ENCODE measurements at places on chromosomes 4 and X.
A peak's percentile ranks its signal among the peaks of the same experiment; 100 is the strongest.

GRCh38 chr4:142475663-142476062 is 370.4 kb downstream of the INPP4B start:
- DNase-seq = no peak

DNA sequence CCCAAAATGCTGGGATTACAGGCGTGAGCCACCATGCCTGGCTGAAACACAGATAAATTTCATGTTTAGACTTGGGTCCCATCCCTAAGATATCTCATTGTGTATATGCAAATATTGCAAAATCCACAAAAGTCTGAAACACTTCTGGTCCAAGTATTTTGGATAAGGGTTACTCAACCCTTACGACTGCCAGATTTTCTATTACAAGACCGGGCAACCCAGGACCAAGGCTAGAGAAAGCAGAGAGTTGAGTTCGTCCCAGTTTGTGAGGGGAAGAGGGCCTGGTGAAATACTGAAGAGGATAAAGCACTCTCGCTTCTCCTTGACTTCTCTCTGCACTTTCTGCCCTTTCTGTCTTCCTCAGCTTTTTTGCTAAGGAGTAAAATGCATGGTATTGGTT is 34.5 kb downstream of the ZFX start:
- DNase-seq = no peak

- DNase-seq = no peak
These were observed 44.8 kb downstream of the DCLK2 start for GRCh38 chr4:150123087-150123486.

DNA sequence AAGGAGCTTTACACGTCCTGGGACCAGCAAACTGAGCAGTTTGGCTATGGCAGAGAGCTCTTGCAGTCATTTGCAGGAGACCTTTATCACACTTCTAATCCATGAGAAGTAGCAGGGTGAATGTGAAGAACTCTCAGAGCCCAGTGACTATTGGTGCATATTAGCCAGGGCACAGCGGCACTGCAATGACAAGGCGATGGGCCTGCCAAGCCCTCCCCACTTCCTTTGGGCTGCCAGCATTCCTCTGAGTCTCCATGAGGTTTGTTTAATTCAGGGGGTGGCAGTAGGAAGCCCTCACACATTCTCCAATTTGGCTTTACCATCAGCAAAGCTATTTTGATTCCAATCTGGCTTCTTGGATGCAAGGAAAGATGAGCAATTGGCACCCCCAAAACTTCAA is 79.2 kb upstream of the TSPAN7 start:
- no peak for DNase-seq

DNA sequence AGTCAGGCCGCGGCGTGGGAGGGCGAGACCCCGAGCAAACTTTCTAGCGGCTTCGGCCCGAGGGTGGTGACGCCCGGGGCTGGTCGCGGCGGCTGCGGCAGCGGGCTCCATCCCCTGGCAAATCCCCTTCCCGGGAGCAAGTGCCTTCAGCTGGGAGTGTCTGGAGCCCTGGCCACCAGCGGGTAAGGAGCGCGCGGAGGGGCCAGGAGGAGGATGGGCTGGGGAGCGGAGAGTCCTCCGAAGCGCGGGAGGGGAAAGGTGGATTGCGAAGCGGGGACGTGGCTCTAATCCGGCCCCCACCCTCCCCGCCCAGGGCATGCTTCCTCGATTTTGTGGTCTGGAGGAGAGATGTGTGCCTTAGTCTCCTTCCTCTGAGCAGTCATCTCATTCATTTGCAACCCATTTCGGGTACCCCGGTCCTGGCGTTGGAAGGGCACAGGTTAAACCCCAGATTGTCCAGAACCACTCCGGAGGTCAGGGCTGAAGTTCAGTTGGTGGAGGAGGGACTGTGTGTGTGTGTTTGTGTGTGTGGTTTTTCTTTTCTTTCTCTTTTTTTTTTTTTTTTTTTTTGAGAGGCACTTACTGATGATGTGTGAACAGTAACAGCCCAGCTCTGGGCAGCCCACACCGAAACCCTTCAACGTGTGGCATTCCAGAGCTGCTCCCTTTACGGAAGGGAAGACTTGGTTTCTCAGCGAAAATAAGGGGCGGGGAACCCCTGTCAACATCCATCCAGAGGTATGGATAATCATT is 516 bp downstream of the SGMS2 start:
- DNase-seq = no peak

- DNase-seq = no peak
These were observed 49.3 kb downstream of the LIMCH1 start for GRCh38 chr4:41587286-41587685.

DNA sequence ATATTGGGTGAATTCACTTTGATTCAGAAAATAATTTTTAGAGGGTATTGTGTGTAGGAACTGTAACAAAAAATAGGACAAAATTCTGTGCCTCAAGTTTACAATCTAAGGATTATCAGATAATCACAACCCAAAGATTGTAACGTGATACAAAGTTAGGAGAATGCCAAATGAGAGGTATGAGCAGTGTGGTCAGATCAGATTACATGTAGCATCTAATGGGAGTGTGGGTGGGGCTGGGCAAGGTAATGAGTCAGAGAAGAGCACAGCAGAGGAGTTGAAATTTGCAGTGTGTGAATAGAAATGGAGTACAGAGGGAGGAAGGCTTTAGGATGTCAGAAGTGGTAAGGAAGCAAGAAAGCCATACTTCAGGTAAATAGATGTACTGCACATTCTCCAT is 103.4 kb upstream of the TEX13A start:
- no peak for DNase-seq

GRCh38 chrX:12999422-12999821 is 24.5 kb downstream of the TMSB4X start:
- DNase-seq = no peak

DNA sequence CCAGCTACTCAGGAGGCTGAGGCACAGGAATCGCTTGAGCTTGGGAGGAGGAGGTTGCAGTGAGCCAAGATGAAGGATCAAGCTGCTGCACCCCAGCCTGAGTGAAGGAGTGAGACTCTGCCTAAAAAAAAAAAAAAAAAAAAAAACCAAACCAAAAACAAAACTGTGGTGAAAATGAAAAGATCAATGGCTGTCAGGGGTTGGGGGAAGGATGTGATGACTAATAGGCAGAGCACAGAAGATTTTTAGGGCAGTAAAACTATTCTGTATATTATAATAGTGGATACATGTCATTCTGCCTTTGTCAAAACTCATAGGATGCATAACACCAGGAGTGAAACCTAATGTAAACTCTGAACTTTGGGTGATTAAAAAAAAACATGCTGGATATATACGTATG is 69.9 kb upstream of the ELOVL6 start:
- no peak for DNase-seq

DNA sequence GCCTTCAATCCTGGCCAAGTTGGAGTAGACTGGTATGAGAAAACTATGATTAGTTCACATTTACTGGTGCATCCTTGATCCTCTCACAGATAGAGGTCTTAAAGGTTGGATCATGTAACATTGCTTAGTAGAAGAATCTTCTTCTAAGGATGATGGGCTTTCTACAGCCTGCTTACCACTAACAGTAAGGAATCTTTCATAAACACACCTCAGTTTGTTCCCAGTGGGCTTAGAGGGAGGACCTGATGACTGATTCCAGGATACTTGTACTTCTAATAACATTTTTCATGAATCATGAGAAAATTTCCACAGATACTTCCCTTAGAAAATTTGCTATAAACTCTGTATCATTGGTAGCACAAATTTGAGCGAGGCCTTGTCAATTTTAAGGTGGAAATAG is 40.6 kb downstream of the CCNI start:
- DNase-seq = no peak

DNA sequence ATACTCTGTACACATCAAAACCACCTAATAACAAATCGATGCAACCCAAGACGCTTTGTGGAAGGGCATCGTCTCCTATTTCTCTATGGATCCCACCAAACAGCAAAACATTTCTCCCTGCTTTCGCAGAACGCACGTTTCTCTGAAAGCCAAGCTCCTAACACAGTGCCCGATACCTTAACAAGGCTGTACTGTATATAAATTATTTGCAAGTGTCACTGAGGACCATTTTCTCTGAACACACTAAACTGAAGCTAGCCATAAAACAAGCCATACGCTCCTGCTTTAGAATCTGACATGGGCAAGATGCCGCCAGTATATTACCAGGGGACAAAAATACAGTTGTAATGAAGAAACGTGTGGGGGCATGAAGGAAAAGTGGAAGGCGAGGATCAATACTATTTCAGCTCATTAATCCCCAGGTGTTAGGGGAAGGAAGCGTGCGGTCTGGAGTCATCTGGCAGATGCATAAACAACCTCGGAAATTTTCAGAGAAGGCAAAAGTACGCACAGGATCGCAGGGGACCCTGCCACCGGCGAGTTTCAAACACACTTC is 703 bp downstream of the KCNIP4 start:
- no peak for DNase-seq

- DNase-seq = no peak
These were observed 50.3 kb downstream of the CHRDL1 start for GRCh38 chrX:110745288-110745687.

DNA sequence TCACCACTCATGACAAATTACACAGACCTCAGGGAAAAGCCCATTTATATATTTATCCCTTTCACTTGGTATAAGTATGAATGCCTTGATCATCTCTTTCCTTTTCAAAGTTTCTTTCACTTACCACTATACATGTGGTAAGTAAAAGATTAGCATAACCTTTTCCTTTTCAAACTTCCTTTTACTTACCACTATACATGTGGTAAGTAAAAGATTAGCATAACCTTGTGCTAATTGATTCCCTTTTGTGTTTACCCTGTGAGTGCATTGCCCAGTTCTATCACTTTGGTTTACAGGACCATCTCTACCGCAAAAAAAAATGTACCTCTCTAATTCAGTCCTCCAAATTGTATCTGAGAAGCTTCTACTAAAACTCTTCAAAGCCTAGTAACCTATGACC is 32.7 kb upstream of the TCEANC start:
- no peak for DNase-seq

DNA sequence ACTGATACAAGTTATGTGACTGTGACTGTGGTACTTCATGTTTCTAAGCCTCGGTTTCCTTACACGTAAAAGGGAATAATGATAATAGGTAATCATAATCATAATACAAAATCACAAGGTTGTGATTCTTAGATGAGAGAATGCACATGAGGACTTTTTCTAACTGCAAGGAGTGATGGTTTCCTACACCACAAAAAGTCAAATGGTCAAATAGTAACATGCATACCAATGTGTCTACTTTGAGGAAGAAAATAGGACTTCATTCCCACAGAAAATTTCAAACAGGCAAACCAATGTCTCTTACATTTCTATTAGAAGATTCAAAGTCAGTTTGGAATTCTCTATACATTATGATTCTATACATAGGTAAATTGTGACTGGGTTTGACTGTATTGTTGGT is 368.7 kb upstream of the FTHL17 start:
- no peak for DNase-seq

- DNase-seq = no peak
These were observed 54.5 kb downstream of the CCSER1 start for GRCh38 chr4:90181644-90182043.

DNA sequence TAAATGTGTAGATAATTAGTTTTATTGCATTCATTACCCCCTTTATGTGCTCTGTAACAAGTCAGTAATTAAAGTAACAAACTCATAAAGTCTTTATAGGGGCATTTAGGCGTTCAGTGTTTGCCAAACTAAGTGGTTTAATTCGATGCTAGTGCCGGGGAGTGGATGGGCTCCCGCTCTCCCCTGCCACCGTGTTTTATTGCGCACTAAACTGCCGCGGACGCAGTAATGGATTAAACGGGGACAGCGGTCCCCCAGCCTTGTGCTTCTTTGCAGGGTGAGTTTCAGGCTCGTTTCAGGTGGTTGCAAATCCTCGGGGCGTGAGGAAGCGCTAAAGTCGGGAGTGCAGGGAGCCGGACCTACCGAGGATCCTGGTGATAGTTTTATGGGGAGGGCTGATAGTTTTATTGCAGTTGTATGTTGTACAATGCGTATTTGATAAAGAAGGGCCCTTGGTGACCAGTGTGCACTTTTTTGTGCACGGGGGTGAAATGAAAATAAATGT is 1.6 kb upstream of the PHOX2B start:
- no peak for DNase-seq

DNA sequence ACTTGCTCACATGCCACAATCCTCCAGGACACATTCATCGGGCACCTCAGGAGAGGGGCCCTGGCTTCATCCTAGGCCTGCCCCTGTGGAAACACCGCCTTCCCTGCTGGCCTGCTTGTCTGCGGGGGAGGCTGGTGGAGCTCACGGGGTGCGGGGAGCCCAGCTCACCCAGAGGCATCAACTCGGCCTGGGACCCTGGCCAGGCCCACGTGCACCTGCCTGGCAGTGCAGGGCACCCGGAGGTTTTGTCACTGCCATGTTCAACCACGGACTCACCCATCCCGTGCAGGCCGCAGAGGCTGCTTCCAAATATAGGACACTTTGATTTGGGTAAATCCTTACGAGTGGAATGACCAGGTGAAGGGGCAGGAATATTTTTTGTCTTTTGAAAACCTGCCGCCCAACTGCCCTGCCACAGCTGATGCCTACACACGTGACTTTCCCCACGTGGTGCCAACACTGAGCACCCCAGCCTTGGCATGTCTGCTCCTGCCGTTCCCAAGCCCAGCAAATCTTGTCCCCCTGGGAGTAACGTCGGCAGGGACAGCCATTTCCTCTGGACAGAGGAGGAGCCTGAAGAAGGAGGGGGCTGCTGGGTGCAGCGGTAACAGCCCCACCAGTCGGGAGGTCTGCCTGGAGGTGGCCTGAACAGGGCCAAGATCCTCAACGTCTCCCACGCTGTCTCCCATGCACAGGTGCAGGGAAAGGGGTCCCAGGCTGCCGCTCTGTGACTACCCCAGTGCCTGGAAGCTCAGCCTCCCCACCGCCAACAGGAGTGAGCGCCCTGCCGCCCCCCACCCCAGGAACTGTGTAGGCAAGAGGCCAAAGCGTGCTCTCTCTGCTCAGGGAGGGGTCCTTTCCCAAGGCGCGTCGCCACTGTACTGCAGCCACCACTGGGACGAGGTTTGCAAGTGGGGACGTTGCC is 8.5 kb downstream of the MXD4 start:
- DNase-seq = peak; percentile 25

GRCh38 chrX:51743179-51743957 is at the start of gene GSPT2:
Gene GSPT2 (plus strand): TSS chrX:51743442. CDS start chrX:51743627, 185 bp downstream.
- DNase-seq = peak; percentile 60

DNA sequence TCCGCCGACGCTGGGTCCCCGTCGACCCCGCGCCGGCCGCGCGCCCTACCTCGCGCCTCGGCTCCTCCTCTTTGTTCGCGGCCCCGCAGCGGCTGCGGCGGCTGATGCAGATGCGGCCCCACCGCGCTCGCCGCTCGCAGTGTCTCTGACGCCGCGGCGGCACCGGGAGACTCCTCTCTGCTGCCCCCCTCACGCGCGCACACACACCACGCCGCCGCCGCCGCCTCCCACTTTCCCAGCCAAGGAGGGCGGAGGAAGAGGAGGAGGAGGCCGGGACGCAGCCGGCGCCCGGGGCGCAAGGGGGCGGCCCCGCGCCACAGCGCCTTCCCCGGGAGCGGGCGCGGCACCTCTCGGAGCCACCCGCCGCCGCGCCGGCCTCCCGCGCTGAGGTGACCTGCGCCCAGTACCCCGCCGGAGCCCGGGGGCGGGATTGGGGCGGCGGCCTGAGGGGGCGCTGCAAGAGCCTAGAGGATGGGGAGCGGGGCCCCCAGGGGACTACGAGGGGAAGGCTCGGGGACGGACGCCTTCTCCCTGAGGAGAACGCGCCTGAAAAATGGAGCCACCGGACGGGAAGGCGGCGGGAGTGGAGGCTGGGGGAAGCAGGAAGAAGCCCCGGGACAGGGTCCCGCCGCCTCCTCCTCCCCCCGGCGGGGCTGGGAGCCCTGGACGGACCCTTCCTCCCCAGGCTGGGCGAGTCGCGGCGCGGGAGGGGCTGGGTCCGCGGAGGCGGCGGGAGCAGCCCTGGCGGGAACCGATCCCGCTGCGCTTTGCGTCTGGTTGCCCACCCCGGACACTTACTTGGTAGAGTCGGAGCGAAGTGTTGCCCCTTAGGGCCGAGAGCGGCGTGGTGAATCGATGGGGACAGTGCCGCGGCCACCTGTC is at the start of gene SH3RF1:
Gene SH3RF1 (minus strand): TSS at position 147 of the 882 bp plus-strand sequence. CDS start 1,744 bp downstream, outside the sequence.
- peak; percentile 91 for DNase-seq

All from left lung (tissue), 14 donors.